Diencephalon (tissue), 1 donor: ENCODE measurements at places on chromosomes 3 and 15. TPM values are rescaled to one million over a fixed set of nuclear protein-coding genes. Genes with fewer than 3 reads are reported as not detected.

The PLA2G4B gene
- total RNA-seq, result 5.1 TPM

The KLF15 gene
- 6.7 TPM for total RNA-seq

The SPTSSB gene
- total RNA-seq, result 33.9 TPM

The GPR27 gene
- 42.0 TPM for total RNA-seq

The SMAD6 gene
- total RNA-seq, result 3.5 TPM

The IRAK2 gene
- 6.0 TPM for total RNA-seq

The BRK1 gene
- total RNA-seq, result 99.4 TPM

The OIP5 gene
- 3.9 TPM for total RNA-seq

The ARGFX gene
- total RNA-seq, result not detected

The MEX3B gene
- 38.1 TPM for total RNA-seq

The TMEM158 gene
- total RNA-seq, result 18.9 TPM

The DISP2 gene
- total RNA-seq, result 18.0 TPM

The GABRG3 gene
- 42.9 TPM for total RNA-seq

The LEO1 gene
- 39.0 TPM for total RNA-seq

The CYP1A2 gene
- total RNA-seq, result not detected

The TTLL13 gene
- total RNA-seq, result not detected
